Chondrocyte (in vitro differentiated cells): ENCODE measurements at places on chromosomes 3 and 15. TPM values are rescaled to one million over a fixed set of nuclear protein-coding genes. Genes with fewer than 3 reads are reported as not detected.

GRCh38 chr3:166285001-166285400, 447.8 kb upstream of the BCHE start:
- no peak overlapping the region for H3K27ac ChIP-seq
- peaks cover 23% of the 10 kb centered on the region for H3K27me3 ChIP-seq
- H3K36me3 ChIP-seq = no peaks in the 10 kb centered on the region
- DNase-seq = no peak
- H3K4me1 ChIP-seq = no peaks in the 10 kb centered on the region
- no peak overlapping the region for H3K4me3 ChIP-seq

GRCh38 chr15:56837273-56837672, 81.2 kb upstream of the TCF12 start:
- H3K27me3 ChIP-seq = no peaks in the 10 kb centered on the region
- H3K36me3 ChIP-seq = peaks cover 1% of the 10 kb centered on the region
- H3K4me3 ChIP-seq = no peak overlapping the region

- DNase-seq = no peak
- no peaks in the 10 kb centered on the region for H3K27me3 ChIP-seq
- peaks cover 10% of the 10 kb centered on the region for H3K36me3 ChIP-seq
- peaks cover 18% of the 10 kb centered on the region for H3K4me1 ChIP-seq
- no peak overlapping the region for H3K4me3 ChIP-seq
Measured at GRCh38 chr3:188911026-188911850, 260.5 kb upstream of the TPRG1 start.

Gene MAGEL2
- total RNA-seq = 6.4 to 8.0 TPM (median 6.9 TPM) in 3 replicates
